ENCODE measurements at places on chromosomes 3 and 15.
A peak's percentile ranks its signal among the peaks of the same experiment; 100 is the strongest.

DNA sequence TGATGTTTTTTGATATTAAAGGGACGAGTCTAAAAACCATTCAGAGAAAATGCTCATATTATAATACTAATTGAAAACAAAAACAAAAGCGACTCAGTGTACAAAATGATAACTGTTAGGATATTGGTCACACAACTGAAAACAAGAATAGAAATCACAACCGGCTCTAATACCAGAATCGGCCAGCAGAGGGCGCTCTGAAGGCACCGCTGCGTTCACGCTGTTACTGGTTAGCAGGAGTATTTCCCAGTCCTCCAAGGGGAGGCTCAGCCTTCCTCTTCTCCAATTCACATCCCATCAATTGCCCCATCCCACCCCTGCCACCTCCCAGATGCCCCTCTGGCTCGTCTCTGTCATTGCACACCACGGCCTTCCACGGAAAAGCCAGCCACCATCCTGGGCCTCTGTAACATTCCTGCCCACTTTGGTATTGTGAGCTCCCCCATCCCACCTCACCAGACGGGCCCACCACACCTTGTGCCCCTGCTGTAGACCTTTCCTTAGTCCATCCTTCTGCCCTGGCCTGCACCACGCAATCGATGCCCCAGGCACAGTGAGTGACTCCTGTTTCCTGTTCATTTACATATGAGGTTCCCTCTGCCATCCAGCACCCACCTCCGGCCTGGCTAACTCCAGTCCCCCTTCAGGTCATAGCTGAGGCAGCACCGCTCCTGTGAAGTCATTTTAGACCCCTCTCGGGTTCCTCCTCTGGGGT, 8.5 kb downstream of the FAM107A start:
- DNase-seq, result peak; percentile 75

- DNase-seq, result no peak
These were observed 29.1 kb downstream of the ANKRD28 start for GRCh38 chr3:15768421-15769255.

DNA sequence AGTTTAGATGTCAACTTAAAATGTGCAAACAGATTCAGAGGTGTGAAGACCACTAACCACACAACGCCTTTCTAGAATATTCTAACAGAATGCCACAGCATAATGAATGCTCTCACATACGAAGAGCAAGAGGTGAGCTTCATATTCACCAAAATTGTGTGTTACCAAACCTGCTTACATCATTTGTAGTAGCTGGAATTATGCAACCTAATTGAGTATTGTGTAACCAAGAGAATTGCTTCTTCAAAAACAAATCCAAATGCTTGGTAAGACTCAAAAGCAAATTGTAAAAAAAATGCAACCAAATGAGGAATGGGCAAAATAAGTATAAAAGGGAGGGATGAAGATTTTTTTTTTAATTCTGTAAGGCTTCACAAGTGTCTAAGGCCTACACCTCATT, 160.7 kb downstream of the TAFA4 start:
- DNase-seq, result no peak

DNA sequence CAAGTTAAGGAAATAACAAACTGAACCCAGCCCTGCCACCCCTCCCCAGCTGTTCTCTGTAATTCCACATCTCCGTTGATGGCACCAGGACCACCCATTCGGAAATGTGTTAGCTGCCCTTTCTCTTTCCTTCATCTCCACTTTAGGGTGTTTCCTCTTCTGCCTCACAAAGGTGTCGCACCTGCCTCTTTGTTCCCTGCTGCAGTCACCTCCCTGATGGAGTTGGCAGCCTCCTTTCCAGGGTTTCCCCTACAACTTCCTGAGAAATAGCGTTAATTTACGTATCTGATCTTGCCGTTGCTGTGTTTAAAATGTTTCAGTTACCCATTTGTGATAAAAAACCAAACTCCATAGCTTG, 57.3 kb downstream of the GPR171 start:
- DNase-seq, result no peak

GRCh38 chr15:87686339-87686738, 570.2 kb downstream of the NTRK3 start:
- no peak for DNase-seq

DNA sequence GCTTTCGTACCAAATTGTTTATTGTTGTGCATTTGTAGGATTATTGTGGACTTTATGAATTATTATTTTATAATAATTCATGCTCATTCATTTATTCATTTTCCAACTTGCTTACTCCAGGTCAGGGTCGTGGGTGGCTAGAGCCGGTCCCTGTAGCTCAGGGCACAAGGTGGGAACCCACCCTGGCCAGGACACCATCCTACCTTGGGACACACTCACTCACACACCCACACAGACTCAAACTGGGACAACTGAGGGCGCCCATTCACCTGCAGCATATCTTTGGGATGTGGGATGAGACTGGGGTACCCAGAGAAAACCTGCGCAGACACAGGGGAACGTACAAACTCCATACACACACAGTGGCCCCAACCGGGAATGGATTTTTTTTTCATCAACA, 40.6 kb downstream of the SSUH2 start:
- DNase-seq, result no peak

GRCh38 chr3:25592510-25592968, 72.2 kb downstream of the TOP2B start:
- DNase-seq, result no peak

GRCh38 chr3:161270991-161271390, 49.9 kb downstream of the NMD3 start:
- DNase-seq, result no peak

DNA sequence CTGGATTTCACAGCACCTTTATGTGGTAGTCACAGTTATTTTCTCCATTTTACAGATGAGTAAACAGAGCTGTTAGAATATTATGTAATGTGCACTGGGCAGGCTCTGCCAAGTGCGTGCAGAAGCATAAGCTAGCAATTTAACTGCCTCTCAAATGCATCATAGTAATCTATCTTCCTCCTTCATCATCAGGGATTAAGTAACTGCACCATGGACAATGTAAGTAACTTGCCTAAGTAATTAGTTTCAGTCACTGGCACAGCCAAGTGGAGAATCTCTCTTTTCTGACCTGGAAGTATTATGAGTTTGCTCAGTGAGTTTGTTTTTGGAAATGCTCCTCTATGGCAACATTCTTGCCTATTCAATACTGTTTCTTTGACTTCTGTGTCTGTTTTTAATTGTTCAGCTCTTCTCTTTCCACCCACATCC, 260.5 kb downstream of the PTPRG start:
- no peak for DNase-seq

DNA sequence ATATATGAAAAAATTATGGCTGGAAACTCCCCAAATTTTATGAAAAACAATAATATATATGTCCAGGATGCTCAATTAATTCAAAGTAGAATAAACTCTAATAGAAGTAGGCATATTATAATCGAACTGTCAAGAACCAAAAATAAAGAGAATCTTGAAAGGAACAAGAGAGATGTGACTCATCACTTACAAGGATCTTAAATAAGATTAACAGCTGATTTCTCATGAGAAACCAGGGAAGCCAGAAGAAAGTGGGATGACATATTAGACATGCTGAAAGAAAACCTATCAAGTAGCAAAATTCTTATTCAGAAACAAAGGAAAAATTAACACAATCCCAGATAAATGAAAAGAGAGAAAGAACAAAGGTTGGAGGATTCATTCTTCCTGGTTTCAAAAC, 66.8 kb downstream of the FAIM start:
- DNase-seq, result no peak
